ENCODE measurements at places on chromosomes 12 and 14.

- no peak for DNase-seq
These were observed 10.9 kb upstream of the TFCP2 start for GRCh38 chr12:51183816-51184215.

GRCh38 chr14:89936654-89937185 lies 17.8 kb downstream of the EFCAB11 start:
- DNase-seq, result no peak

GRCh38 chr14:59997966-59998365 lies 78.0 kb downstream of the LRRC9 start:
- no peak for DNase-seq

DNA sequence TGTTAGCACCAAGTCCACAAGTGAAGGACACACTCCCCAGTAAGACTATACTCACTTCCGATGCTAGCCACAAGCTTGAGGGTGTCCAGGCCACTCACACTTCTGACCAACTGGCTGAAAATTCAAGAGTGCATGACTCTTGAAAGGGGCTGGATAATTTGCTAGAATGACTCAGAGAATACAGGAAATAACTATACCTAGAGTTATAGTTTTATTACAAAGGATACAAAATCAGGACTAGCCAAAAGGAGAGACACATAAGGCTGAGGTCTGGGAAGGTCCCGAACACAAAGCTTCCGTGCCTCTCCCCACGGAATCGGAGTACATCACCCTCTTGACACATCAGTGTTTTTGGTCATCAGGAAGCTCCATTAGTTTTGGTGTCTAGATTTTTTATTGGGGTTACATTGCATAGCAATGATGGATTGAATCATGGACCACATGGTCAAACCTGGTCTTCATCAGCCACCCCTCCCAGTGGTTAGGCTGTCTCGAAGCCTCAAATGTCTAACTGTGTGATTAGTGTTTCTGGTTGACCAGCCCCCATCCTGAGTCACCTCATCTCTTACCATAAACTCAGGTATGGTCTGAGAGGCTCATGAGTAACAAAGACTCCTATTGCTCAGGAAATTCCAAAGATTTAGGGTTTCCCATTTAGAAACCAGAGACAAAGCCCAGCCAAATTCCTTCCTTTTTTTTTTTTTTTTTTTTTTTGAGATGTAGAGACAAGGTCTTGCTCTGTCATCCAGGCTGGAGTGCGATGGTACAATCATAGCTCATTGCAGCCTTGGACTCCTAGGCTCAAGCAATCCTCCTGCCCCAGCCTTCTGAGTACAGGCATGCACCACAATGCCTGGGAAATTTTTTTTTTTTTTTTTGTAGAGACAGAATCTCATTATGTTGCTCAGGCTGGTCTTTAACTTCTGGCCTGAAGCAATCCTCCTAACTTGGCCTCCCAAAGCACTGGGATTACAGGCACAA lies 472.0 kb upstream of the TBX3 start:
- DNase-seq, result no peak

- DNase-seq, result no peak
These were observed 4.0 kb downstream of the MAPKAPK5 start for GRCh38 chr12:111846016-111846415.

- DNase-seq, result no peak
These were observed 283.5 kb upstream of the RGS6 start for GRCh38 chr14:71648725-71649124.

- no peak for DNase-seq
These were observed 57.2 kb upstream of the RIN3 start for GRCh38 chr14:92456215-92457015.

GRCh38 chr14:71467361-71467811 lies 464.8 kb upstream of the RGS6 start:
- DNase-seq, result no peak

- no peak for DNase-seq
These were observed 486.5 kb downstream of the ZFP36L1 start for GRCh38 chr14:68306265-68306933.

All from stimulated activated CD4-positive, alpha-beta T cell treated with anti-CD3 and anti-CD28 coated beads, Interleukin-12 subunit alpha, Interleukin-12 subunit beta, amount 100 ng/mL, for 48 hours (primary cell).